ENCODE measurements at places on chromosomes 4 and X. TPM values are rescaled to one million over a fixed set of nuclear protein-coding genes. Genes with fewer than 3 reads are reported as not detected.

TLR6 gene
- total RNA-seq, result 0.44 TPM

RAB9B gene
- total RNA-seq, result 0.54 TPM

JAKMIP1 gene
- 0.42 TPM for total RNA-seq

NPY1R gene
- 1.6 TPM for total RNA-seq

SERTM2 gene
- total RNA-seq, result not detected

RTL9 gene
- total RNA-seq, result not detected

RHOXF2 gene
- total RNA-seq, result not detected

SLC10A4 gene
- total RNA-seq, result 0.35 TPM

DGKK gene
- total RNA-seq, result not detected

MED12 gene
- 39.7 TPM for total RNA-seq

SLC25A43 gene
- total RNA-seq, result 26.8 TPM

GNRHR gene
- total RNA-seq, result not detected

LRRC66 gene
- 6.1 TPM for total RNA-seq

HTN1 gene
- total RNA-seq, result not detected

TIMM8A gene
- total RNA-seq, result 9.4 TPM

PPP4R3C gene
- total RNA-seq, result not detected

CYP2U1 gene
- total RNA-seq, result 4.2 TPM

PLP1 gene
- 4.0 TPM for total RNA-seq

ART3 gene
- total RNA-seq, result 1.6 TPM

CDS1 gene
- 44.2 TPM for total RNA-seq

MAGEH1 gene
- 5.3 TPM for total RNA-seq

GCNA gene
- total RNA-seq, result 0.99 TPM

HSFX4 gene
- total RNA-seq, result not detected

MAP7D3 gene
- 2.8 TPM for total RNA-seq

SMIM10L2A gene
- 0.35 TPM for total RNA-seq

RAB40AL gene
- total RNA-seq, result 0.74 TPM

UGT2B11 gene
- not detected for total RNA-seq

RHOXF2B gene
- not detected for total RNA-seq

ANKRD17 gene
- total RNA-seq, result 59.2 TPM

ARSJ gene
- 4.7 TPM for total RNA-seq

CYBB gene
- total RNA-seq, result 7.7 TPM

TRIM60 gene
- not detected for total RNA-seq

FAM47E gene
- 3.9 TPM for total RNA-seq

NDP gene
- 0.16 TPM for total RNA-seq

OTUD5 gene
- total RNA-seq, result 40.2 TPM

NHSL2 gene
- 4.1 TPM for total RNA-seq

BTK gene
- total RNA-seq, result 1.9 TPM

NWD2 gene
- total RNA-seq, result 0.22 TPM

ZDHHC15 gene
- 0.35 TPM for total RNA-seq

RAP1GDS1 gene
- 42.3 TPM for total RNA-seq

All from colonic mucosa (tissue), 4 donors.